Cardiac muscle cell (in vitro differentiated cells and primary cell): ENCODE measurements at places on chromosomes 3 and 15. TPM values are rescaled to one million over a fixed set of nuclear protein-coding genes. Genes with fewer than 3 reads are reported as not detected.

Gene ITIH3
- 0.88 TPM in 1 of 2 replicates, not detected in the other for polyA plus RNA-seq

Gene AP2M1
- 551 and 577 TPM in 2 replicates for polyA plus RNA-seq

Gene CNBP
- polyA plus RNA-seq: 448 and 619 TPM in 2 replicates

Gene CHRM5
- not detected in 2 replicates for polyA plus RNA-seq

- no peak for DNase-seq
- no peak overlapping the region for H3K4me3 ChIP-seq
- H3K27me3 ChIP-seq: no peaks in the 10 kb centered on the region
- H3K27ac ChIP-seq: no peak overlapping the region
Observed at GRCh38 chr3:15535732-15536131, 14.2 kb upstream of the COLQ start.

DNA sequence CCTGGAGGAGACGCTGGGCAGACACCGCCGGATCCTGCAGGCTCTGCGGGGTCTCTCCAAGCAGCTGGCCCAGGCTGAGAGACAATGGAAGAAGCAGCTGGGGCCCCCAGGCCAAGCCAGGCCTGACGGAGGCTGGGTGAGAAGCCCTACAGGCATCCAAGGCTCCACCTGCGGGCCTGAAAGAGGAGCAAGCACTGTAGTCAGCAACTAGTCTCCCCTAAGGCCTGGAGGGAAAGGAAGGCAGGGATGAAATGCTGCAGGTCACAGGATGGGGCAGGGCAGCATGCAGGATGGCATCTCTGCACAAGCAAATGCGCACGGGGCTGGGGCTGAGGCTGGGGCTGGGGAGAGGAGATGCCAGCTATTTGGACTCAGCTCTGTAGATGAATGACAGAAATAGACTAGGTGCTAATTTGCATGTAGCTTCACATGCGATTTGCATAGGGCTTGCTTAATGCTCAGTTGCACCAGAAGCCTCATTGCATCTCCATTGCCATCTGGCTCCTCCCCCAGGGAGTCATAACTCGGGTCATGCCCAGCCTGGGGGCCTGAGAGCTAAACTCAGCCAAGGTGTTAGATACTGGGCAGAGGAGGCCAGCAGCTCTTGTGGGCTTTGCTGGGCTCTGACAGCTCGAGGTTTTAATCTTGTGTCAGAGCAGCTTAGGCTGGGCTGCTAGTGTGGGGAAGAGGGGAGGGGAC, 5.2 kb upstream of the CPLX3 start:
- H3K27me3 ChIP-seq: peaks cover 23% of the 10 kb centered on the region
- H3K27ac ChIP-seq: no peak overlapping the region
- H3K4me3 ChIP-seq: no peak overlapping the region
- no peaks in the 10 kb centered on the region for H3K36me3 ChIP-seq
- H3K4me1 ChIP-seq: no peaks in the 10 kb centered on the region
- DNase-seq: peak; percentile 28

DNA sequence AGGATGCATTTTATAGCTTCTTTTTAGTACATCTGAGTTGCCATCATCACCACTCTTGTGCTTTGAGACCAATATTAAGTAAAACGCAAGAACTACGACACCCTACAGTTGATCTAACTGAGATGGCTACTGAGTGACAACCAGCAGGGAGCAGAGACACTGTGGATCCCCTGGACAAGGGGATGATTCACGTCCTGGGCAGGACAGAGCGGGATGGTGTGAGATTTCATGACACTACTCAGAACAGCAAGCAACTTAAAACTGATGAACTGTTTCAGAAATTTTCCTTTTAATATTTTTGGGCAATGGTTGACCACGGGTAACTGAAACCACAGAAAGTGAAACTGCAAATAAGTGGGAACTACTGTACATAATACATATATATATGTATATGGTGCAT, 299.2 kb downstream of the ADAMTS17 start:
- no peaks in the 10 kb centered on the region for H3K36me3 ChIP-seq
- no peak overlapping the region for H3K27ac ChIP-seq
- no peaks in the 10 kb centered on the region for H3K27me3 ChIP-seq
- DNase-seq: peak; percentile 13
- no peak overlapping the region for H3K4me3 ChIP-seq

- no peaks in the 10 kb centered on the region for H3K4me1 ChIP-seq
- H3K27ac ChIP-seq: no peak overlapping the region
- H3K27me3 ChIP-seq: no peaks in the 10 kb centered on the region
- no peak for DNase-seq
Observed at GRCh38 chr3:47133641-47134040, 30.3 kb downstream of the SETD2 start.

GRCh38 chr3:37953707-37954394, 36.7 kb upstream of the VILL start:
- no peaks in the 10 kb centered on the region for H3K27me3 ChIP-seq
- no peak for DNase-seq
- H3K36me3 ChIP-seq: no peaks in the 10 kb centered on the region
- H3K27ac ChIP-seq: no peak overlapping the region

DNA sequence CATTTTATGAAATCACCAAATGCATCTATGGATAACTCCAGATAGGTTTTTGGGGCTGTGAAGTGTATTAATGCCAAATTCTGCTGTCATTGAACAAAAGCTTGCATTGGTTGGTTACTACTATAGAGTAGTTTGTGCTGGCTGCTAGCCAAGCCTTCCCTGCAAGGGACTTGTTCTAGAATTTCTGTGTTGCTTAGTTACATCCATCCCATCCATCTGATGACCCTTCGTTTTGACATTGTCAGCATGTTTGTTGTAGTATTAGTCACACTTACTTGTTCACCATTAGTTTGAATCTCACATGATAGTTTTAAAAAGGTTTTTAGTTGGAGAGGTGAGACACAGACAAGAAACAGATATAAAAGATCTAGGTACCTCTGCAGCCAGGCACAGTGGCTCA, 7.0 kb upstream of the NIPA2 start:
- H3K27ac ChIP-seq: no peak overlapping the region
- no peaks in the 10 kb centered on the region for H3K4me1 ChIP-seq
- no peak overlapping the region for H3K4me3 ChIP-seq

GRCh38 chr3:149152420-149152819, 23.0 kb downstream of the HPS3 start:
- no peaks in the 10 kb centered on the region for H3K4me1 ChIP-seq
- no peak overlapping the region for H3K27ac ChIP-seq
- no peak for DNase-seq
- H3K36me3 ChIP-seq: no peaks in the 10 kb centered on the region
- no peak overlapping the region for H3K4me3 ChIP-seq
